ENCODE measurements at places on chromosomes 7 and 10.

- no peak for DNase-seq
Observed at GRCh38 chr7:21616796-21617436, 74.1 kb downstream of the DNAH11 start.

DNA sequence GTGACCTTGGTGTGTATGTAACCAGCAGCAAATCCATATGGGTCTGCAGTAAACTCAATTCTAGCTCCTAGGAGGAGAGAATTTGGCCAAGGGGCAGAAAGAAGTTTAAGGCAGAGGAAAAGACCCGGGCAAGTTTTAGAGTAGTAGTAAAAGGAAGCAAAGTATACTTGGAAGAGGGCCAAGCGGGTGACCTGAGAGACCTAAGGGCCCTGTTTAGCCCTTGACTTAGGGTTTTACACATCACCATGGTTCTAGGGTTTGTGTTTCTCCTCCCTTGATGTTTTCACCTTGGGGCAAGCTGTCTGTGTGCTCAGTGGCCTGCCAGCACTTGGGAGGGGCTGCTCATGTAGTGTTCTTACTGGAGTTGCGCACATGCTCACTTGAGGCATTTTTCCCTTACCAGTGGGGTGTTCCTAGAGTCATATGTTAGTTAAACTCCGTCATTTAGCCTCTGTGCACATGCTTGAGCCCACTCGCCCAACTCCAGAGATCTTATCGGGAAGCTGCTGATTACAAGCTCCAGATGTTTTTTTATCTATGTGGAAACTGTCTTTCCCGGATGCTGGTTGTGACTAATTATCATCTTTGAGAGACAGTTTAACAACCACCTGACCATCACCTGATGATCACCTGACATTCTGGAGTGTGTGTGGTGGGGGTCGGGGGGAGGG is 137.6 kb upstream of the PRSS1 start:
- no peak for DNase-seq

- no peak for DNase-seq
Observed at GRCh38 chr7:78636727-78637126, 816.7 kb downstream of the MAGI2 start.

GRCh38 chr7:128155100-128155740 is 85.9 kb upstream of the LEP start:
- no peak for DNase-seq

DNA sequence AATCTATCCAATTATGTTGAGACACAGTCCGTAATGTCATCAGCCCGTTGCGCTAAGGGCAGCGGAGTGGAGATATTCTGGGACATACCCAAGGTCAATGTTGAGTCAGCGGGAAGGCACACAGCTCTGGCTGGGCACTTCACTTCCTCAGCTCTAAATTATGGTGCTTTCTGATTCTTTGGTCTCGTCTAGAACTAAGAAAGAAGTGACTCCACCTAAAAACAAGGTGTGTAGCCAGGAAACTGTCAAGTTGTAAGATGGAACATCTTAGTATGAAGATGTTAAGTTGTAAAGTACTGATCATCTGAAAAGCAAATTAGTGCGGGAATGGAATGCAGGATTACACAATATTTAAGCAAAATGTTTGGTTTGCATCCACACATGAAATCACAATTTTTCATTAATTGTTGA is 43.1 kb downstream of the BAIAP2L1 start:
- DNase-seq, result no peak

- no peak for DNase-seq
Observed at GRCh38 chr7:148041156-148041555, 549.4 kb upstream of the C7orf33 start.

DNA sequence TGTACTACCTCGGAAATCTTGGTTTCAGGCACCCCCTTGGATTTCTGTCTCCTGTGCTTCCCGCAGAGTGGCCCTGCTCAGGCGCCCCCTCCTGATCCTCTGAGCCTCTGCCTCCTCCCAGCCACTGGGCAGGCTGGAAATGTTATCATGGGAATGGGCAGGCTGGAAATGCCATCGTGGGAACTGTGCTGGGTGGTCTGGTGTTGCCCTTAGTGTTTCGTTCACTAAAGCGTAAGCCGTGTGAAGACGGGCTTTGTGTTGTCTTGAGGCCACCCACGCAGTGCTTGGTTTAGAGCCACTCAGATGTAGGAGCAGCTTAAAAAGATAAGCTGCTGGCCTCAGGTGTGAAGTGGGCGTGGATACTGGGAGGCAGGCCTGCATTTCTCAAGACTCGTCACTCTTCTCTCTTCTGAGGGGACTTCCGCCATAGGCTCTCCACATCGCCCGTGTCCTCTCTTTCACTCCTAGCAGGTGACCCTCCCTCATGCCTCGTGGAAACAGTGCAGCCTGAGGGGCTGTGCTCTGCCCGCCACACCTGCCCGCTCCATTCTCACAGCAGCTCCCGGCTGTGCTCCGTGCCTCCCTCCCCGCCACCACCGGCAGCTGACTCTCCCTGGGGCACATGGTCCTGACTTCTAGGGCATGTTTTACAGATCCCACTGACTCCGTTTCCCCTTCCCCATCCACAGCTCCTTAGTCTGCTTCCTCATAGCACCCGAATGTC is 28.5 kb downstream of the PPP2R2D start:
- DNase-seq, result no peak

GRCh38 chr7:155942226-155942950 is 130.1 kb upstream of the SHH start:
- DNase-seq, result no peak

DNA sequence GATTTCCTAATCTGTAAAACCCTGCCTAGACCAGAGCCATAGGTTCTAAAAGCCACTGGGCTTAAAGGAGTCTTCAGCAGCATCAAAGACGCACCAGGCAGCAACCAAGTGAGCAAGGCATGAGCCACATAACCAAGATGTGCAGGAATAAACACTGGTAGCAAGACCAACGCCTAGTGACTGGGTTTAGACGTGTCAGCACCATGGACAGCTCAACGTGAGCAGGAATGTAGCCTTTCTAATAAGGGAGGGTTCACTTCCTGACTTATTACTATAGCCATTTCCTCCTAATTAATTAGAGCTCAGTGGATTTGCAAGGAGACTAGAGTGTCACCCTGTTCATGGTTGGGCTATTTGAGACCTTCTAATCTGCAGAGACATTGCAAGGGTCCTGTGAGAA is 223.7 kb downstream of the LHFPL3 start:
- no peak for DNase-seq

- DNase-seq, result no peak
Observed at GRCh38 chr7:108869070-108869469, 299.4 kb downstream of the DNAJB9 start.

GRCh38 chr7:121012170-121012874 is 23.8 kb downstream of the CPED1 start:
- DNase-seq, result no peak

- DNase-seq, result no peak
Observed at GRCh38 chr10:87846023-87846422, 17.3 kb downstream of the KLLN start.

DNA sequence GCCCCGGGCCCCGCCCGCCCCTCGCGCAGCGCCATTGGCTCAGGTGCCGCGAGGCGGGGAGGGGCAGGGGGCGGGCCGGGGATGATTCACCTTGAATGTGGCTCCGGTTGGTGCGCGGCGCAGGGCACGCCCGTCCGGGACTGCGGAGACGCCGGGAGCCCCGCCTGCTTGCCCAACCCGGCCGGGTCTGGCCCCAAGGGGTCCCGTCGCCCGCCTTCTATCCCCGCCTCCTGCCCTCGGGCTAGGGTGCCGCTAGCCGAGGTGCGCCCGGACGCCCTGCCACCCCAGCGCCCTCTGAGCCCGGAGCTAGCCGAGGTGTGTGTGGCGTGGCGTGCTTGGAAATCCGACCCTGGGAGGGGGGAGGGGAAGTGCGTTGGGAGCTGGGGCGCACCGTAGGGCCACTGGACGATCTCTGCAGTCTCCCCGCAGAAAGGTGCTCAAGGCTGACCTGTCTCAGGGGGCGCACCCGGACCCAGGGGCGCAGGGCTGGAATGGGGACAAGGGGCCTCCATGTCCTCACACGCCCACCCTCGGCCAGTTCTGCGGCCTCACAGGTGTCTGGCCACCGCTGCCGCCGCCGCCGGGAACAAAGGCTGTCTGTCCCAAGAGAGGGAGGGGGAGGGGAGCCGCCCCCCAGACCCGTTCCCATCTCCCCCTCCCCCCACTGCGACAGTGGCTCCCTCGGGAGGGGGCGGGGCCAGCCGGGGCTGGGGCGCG is 168.9 kb downstream of the NRF1 start:
- no peak for DNase-seq

DNA sequence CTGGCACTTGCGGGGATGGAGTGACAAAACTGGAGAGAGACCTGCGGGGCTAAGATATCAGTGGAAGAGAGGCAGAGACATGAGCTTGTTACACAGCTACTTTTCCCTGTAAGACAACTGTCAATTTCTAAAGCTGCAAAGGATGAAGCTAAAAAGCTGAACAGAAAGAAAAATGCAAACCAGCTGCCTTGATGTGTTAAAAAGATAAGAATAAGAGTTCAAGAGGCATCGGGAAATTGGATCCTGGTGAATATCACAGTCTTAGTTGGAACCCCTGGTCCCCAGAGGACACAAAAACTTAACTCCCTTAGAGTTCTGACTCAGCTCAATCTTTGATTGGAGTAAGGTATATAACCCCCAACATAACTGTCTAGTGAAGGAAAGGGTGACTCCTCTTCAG is 38.8 kb downstream of the VPS41 start:
- no peak for DNase-seq

GRCh38 chr10:44426247-44427034 is 41.5 kb upstream of the CXCL12 start:
- DNase-seq, result no peak

DNA sequence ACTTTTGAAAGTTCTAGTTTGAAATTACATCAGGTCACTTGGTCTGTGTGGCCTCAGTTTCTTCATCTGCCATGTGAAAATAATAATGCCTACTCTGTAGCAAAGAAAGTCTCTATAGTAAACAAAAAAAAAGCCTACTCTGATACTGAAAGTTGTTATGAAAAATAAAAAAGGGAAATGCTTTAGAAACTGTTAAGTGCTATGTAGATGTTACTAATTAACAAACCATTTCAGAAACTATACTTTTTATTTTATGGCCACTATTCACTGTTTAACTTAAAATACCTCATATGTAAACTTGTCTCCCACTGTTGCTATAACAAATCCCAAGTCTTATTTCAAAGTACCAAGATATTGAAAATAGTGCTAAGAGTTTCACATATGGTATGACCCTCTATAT is 50.6 kb downstream of the CFTR start:
- DNase-seq, result no peak

DNA sequence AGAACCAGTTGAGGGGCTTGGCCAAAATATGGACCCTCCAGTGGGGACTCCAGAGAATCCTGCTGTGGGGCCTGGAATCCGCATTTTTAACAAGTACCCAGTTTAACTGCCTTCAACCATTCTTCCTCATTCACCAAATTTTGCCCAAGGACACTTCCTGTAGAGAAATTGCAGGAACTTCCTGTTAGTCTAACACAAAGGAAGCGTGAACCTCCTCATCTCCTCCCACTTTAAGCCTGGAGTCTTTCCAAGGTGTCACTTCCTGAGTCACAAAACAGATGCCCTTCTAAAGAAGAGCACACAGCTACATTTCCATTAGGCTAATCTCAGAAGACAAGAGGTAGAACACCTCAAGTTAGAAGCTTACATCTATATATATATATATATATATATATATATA is 188.4 kb downstream of the PPP1R17 start:
- no peak for DNase-seq

- DNase-seq, result no peak
Observed at GRCh38 chr10:94043431-94043990, 49.8 kb downstream of the PLCE1 start.

DNA sequence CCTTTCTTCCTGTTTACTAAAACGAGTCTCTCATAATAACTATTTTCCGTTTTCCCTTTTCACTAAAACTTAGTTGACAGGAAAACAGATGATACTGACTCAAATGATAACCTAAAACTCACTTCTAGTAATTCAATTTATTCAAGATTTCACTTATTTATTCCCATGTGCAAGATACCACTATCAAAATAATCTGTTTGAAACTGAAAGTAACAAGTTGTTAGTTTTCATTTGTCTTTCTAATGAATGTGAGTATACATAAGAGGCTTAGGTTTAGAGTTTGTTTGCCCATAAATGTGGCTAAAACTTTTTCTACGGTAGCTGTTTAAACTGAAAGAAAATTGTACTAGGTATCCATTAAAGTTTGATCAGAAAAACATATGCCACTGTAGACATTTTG is 314.9 kb upstream of the STEAP1 start:
- no peak for DNase-seq
